ENCODE measurements at places on chromosomes 7 and 10.

GRCh38 chr10:64558094-64558835 is 1037.1 kb downstream of the REEP3 start:
- DNase-seq = no peak

DNA sequence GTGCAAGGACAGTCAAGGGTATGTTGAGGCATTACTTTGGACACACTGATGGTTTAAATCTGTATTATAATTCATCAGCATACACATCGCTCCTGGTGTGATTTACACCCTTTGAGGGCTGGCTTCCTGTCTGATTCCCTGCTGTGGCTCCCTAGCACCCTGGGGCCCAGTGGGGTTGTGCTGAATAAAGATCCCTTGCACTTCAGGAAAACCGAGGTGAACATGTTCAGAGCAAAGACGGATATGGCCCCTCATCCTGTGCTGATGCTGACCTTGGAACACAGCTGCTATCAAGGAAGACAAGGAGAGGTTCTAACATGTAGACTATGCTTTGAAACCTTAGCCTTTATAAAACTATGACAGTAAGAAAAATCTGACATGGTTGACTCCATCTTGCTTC is 84.6 kb upstream of the UNC5B start:
- DNase-seq = no peak

DNA sequence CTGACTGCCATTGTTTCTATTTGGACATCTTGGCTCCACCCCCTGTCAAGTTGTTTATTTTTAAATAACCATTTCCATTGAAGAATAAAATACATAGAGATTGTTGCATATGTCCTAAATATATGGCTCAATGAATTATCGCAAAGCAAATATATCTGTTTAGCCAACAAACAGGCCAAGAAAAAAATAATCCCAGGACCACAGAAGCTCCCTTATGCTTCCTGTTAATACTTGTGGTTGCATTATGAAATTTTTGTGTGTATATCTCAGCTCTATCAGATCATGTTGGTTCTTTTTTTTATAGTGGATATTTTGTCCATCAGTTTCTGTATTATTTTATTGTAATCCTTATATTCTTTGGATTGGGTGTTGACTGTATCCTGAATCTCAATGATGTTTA is 53.4 kb upstream of the CYP2C8 start:
- DNase-seq = no peak

GRCh38 chr7:133887459-133887858 is 239.7 kb upstream of the LRGUK start:
- no peak for DNase-seq

DNA sequence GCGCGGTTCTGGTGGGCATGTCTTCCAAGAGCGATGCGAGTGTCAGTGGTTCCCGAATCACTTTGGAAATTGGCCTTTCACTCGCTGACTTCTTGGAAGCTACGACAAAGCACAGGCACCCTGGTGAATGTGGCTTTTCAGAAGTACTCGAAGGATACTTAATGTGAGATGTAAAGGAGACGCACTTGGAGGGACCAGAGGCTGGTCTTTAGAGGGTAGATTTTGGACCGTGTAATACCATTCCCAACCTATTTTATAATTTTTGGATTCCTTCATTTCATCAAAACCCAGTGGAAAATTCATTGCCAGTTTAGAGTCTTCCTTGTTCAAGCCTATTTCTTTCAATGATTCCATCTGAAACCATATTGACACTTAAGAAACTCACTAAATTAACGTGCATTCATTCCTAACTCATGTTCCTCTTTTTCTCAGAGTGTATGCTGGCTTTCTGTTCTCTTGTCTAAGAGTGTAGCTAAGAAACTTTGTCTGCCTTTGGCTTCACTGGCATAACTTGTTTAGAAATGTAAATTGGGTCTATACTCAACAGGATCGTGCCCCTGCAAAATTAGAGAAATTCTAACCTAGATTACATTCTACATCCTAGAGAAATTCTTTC is 645 bp upstream of the COPG2 start:
- no peak for DNase-seq

DNA sequence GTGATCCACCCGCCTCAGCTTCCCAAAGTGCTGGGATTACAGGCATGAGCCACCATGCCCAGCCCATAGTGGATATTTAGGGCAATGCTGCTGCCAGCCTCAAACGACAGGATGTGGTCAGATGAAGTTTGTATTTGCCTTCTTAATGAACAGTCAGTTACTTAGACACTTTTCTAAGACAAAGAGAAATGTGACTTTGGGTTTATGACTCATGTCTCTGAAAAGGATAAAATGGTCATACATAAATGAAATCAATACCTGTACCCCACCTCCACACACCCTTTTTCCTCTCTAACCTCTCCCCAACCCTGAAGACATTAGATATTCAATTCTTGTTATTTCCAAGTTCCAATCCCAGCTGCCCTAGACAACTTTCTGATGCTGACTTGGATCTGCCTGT is 109.3 kb upstream of the INSIG1 start:
- no peak for DNase-seq

DNA sequence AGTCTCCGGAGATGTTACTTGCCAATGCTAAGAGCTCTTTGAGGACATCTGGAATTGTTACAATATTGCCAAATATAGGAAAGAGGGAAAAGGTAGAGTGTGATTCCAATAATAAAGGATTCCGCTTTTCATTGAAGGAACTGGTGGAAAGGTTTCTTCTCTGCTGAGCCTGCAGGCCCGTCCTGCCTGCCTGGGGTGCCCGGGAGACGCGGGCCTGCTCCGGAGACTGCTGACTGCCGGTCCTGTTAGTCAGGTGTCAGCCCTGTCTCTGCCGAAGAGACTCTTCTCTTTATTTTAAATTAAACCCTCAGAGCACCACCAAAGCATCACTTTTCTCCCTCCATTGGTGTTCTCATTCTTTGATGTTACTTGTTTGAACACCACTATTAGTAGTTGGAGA is 2.2 kb downstream of the EGFR start:
- DNase-seq = no peak

DNA sequence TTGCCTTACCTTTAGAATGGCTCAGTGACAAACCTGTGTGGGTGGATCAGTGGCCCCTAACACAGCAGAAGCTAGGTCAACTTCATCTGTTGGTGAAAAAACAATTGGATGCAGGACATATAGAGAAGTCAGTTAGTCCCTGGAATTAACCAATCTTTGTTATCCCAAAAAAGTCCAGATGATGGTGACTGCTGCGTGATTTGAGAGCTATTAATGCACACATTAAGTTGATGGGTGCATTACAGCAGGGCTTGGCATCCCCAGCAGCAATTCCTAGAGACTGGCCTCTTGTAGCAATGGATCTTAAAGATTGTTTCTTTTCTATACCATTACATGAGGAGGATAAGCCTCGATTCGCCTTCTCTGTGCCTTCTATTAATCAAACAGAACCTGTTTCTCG is 33.3 kb downstream of the OR13A1 start:
- DNase-seq = no peak

Measured in effector CD4-positive, alpha-beta T cell (primary cell).